OCI-LY7 (cell line): ENCODE measurements at places on chromosomes 3 and 15.

DNA sequence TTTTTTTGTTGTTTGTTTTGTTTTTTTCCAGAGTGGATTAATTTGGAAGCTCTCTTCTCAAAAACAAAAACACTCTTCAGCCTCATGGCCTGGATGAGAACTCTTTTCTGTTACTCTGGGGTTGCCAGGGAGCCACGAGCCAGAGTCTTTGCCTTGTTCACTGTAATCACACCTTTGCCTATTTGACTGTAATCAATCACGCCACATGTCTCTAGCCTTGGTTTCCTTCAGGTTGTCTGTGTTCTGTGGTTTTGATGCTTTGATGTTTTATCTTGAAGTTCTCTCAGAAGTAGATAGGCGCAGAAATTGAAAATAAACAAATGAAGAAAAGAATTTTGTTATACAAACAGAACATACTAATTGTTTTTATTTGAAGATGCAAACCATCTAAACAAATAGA, 62.3 kb upstream of the IGF1R start:
- no peak for DNase-seq

GRCh38 chr3:165797551-165797950, 39.7 kb downstream of the BCHE start:
- no peak for DNase-seq

- DNase-seq = no peak
These were observed 270.4 kb downstream of the OCA2 start for GRCh38 chr15:27828746-27829145.

- no peak for DNase-seq
These were observed 30.9 kb downstream of the KY start for GRCh38 chr3:134619884-134620445.

DNA sequence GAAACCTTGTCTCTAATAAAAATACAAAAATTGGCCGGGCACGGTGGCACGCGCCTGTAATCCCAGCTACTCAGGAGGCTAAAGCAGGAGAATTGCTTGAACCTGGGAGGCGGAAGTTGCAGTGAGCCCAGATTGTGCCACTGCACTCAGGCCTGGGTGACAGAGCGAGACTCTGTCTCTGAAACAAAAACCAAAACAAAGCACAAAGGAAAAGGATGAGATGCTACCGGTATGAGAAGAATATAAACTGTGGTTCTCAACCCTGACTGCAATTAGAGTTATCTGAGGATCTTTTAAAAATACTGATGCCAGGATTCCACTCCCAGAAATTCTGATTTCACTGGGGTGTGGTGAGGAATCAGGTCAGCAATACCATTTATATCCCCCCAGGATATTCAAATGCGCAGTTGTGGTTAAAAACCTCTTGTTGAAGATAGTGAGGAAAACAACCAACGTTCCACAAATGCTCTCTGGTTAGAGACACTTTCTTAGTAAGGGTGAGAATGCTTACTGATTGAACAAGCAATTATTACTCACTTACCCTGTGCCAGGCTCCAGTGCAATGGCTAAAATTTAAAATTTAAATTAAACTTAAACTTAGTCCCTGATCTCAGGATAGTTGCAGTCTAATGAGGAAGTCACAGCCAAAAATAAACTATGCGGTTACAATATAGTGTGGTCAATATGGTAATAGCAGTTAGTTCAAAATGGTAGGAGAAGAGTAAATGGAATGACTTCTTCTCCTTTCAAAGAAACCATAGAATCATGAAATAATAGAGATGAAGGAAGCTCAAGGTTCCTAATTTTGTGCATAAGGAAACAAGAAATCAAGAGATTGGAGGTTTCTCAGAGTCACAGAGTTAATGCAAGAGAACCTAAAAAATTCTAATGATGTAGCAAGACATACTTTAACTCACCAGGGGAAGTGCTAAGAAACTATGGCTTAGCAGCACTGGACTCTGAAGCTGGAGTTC, 109.5 kb downstream of the SSR3 start:
- DNase-seq = no peak

DNA sequence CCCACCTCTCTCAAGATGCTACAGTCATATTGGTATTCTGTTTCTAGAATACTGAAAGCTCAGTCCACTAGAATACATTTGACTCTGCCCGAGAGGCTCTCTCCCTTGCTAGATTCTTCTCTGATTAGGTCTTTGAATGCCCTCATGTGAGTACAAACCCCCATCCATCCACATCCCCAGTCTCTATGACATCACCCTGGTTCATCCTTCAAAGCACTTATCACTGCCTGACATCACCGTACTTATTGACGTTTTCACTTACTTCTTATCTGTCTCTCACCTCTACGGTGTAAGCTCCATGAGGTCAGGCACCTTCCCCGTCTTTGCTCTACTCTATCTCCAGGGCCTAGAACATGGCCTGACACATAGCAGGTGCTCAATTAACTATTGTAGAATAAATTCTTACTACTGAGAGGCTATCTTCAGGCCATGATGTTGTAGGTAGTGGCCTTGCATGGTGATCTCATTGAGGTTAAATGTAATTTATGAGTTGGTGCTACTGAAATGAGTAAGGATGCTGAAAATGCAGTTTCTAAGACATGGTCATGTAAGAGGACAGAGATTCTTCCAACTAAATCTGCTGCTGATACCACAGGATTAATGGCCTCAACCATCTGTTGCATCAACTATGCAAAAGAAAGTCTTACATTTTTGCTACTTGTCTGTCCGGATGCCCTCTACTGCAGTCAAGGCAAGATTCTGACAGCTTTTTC, 26.8 kb downstream of the EOGT start:
- DNase-seq = no peak

- DNase-seq = no peak
These were observed 30.7 kb downstream of the SACM1L start for GRCh38 chr3:45719655-45720487.

DNA sequence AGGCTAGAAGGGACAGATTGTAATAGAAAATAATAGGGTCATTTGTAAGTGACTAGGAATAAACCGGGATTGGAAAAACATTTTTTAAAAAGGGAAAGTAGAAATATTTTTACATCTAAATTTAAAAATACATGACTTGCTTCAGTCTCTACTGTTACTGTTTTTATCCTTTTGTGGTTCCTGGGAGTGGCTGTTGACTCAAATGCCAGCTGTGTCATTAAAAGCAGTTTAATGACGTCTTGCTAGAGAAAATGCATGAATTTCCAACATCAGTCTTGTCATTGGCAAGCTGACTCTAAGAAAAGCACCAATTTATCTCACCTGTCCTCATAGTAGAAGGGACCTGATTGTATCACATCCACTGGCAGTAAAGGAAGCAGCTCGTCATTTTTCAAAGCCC, 16.7 kb upstream of the LCMT2 start:
- DNase-seq = no peak

GRCh38 chr3:113147681-113148261, 63.6 kb upstream of the BOC start:
- no peak for DNase-seq

GRCh38 chr3:11588755-11589154, 55.0 kb downstream of the VGLL4 start:
- no peak for DNase-seq

GRCh38 chr15:29939404-29939803, 117.1 kb upstream of the TJP1 start:
- no peak for DNase-seq

DNA sequence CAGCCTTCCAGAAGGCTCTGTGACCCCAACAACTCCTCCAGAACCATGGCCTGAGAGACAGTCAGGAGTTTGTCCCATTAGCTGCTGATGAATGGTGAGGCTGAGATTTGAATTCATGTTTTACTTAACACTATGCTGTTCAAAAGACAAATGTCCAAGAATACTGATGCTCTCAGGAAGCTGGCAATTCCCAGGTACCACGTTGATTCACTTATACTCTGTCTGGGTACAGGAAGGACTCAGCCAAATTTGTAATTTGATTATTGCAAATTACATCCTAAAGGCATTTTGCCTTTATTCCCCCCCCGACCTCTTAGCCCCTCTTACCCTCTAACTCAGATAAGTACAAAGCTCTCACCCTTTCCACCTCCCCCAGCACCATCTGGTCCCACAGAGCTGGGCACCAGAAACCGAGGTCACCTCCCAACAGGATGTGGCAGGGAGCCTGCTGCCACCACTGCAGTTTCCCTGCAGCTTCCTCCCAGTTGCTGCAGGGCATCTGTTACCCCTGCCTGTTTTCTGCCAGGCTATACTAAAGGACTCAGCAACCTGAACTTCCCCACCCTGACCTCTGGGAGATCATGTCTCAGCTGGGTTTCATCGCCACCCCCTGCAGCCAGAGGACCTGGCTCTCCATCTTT, 33.6 kb downstream of the EAF1 start:
- DNase-seq = peak; percentile 7

- DNase-seq = no peak
These were observed 37.1 kb upstream of the SLC41A3 start for GRCh38 chr3:126121074-126121473.

GRCh38 chr3:42498791-42499477, 3.5 kb upstream of the VIPR1 start:
- DNase-seq = no peak

- DNase-seq = no peak
These were observed 515 bp upstream of the MTHFS start for GRCh38 chr15:79897380-79897678.

DNA sequence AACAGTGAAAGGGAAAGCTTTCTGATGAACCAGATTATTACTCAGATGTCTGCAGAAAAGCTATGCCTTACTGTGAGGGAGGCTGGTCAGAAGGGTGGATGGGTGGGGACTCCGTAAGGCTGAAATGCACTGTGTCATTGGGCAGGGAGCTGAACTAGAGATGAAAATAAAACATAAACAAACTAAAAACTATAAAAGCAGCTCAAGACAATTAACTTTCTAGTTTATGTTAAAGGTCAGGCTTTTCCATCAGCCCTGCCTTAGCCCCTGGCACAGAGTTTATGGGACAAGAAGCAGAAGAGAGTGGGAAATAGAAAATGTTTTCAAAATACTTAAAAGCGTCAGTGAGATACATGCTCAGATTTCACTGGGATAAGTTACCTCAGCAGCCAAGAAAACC, 310.0 kb upstream of the UBE2E2 start:
- no peak for DNase-seq

DNA sequence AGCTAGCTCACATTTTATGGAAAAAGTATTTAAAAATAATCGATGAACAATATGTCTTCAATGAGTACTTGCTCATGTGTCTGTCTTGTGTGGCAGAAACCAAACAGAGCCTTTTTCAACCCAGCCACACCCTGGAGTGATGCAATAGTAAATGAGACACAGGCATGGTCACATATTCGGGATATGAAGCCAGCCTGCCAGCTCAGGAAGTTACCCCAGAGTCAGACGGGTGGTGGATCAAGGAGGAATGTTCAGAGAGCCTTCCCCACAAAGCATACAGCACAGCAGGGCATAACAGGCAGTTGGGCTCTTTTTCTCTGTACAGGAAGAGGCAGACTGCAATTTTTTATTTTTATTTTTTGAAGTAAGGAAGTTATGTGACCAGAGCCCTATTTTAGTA, 27.3 kb downstream of the LARP6 start:
- DNase-seq = no peak

GRCh38 chr3:125185805-125186204, 26.7 kb downstream of the SLC12A8 start:
- no peak for DNase-seq

GRCh38 chr15:25763331-25763751, 99.8 kb downstream of the ATP10A start:
- no peak for DNase-seq

DNA sequence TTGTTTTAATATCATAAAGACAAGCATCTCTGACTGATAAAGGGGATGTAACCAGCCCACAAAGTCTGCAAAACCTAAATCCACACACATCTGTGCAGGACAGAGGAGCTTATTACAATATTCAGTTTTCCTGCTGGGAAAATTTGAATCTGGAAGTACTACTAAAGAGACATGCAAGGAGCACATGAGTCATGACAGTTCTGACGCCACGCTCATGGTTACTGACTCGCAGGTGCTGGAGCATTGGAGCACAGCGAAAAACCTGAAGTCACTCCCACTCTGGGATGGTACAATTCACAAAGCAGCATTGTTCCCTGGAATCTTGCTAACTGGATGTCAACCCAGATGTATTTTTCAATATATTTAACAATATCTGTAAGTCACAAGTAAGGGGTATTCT, 7.6 kb upstream of the ISL2 start:
- DNase-seq = no peak

DNA sequence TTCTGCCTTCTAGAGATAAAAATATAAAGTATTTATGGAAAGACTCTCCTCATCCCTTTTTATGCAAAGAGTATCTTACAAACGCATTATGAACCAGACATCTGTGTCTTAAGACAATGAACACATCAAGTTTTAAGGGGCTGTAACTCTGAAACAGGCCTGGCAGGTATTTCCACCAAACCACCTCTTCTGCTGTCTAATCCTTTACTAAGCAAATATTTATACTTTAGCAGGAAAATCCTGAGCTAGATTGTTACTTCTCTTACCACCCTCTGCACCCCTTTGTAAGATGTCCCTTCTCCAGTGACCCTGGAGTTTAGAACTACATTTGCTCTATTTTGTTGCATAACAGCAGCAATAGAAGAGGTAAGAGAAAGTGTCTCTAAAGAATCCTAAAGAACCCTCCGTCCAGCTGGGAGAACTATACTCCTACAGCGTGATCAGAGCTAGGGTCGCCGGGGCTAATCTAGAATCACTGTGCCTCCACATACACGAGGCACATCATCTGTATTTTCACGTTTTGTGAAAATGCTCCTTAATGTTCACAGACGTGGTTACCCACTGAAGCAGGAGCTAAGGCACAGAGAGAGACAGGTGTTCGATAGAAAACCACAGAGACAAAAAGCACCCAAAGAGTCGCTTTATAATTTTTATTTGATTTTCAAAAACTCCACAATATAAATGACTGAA, 129.6 kb downstream of the FOXP1 start:
- DNase-seq = peak; percentile 67

DNA sequence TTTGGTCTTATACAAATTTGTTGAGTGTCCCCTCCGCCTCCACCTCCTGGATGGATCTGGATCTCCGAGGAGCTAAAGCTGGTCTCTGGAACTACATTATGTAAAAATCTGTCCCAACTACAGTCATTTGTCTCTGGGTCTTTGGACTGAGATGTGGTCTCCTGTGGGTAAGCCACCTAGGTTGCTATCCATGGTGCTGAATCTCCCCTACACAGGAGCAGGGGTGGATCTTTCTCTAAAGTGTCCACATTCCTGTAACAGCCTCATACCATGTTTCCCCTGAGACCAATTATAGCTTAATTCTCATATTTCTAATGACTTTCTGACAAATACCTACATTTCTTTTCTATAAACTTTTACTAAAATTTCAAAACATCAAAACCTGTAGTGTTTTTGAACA, 625.8 kb downstream of the TAFA4 start:
- DNase-seq = peak; percentile 27

GRCh38 chr15:40097968-40098476, 10.7 kb downstream of the BMF start:
- peak; percentile 70 for DNase-seq
